ENCODE measurements at places on chromosomes 7 and 10. TPM values are rescaled to one million over a fixed set of nuclear protein-coding genes. Genes with fewer than 3 reads are reported as not detected.

DNA sequence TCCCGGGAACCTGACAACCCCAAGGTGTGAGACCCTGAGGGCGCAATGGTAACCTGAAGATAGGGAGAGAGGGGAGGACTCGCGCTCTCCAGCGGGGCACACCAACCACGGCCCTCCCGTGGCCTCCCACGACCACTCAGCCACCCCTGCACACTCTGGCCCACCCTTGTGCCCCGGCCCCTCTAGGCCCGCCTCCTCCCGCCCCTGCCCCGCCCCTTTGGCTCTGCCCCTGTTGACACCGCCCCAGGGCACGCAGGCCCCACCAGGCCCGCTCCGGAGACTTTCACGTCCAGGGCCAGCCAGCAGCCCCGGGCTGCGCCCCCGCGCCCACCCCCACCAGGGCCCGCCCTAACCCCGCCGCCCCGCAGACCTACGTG, 10.9 kb downstream of the ATG9B start:
- no peaks in the 10 kb centered on the region for H3K36me3 ChIP-seq
- H3K4me1 ChIP-seq = peaks cover 14% of the 10 kb centered on the region
- H3K4me3 ChIP-seq = peak overlapping the region; percentile 7
- peaks cover 19% of the 10 kb centered on the region for H3K27me3 ChIP-seq

The GPR26 gene
- 0.10 TPM for total RNA-seq

The PRLHR gene
- 0.22 TPM for total RNA-seq

GRCh38 chr10:70115948-70116682, 16.5 kb downstream of the AIFM2 start:
- peak; percentile 65 for DNase-seq
- peaks cover 3% of the 10 kb centered on the region for H3K27me3 ChIP-seq
- no peak overlapping the region for H3K4me3 ChIP-seq
- H3K36me3 ChIP-seq = peaks cover 4% of the 10 kb centered on the region
- no peak overlapping the region for H3K27ac ChIP-seq

DNA sequence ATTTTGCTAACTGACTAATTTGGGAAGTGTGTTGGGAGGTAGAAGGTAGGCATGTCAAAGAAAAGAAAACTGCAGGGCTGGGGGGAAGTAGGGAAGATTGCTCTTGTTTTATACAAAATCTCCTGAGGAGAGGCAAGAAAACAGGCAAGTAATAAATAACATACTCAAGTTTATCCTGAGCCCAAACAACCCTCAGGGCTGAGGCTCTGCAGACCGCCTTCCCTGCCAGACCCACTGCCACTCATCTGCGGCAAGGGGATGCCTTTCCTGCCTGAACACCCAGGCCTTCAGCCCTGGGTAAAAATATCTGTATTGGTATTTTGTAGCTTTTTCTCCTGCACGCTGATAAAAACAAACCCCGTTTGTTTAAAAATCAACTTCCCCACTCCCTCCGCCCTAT, 399.8 kb upstream of the NFE2L3 start:
- H3K36me3 ChIP-seq = no peaks in the 10 kb centered on the region
- H3K27me3 ChIP-seq = peaks cover 2% of the 10 kb centered on the region
- H3K27ac ChIP-seq = peak overlapping the region; percentile 93
- peaks cover 32% of the 10 kb centered on the region for H3K4me1 ChIP-seq

GRCh38 chr7:2003931-2004812, 228.6 kb downstream of the MAD1L1 start:
- peaks cover 6% of the 10 kb centered on the region for H3K27me3 ChIP-seq
- no peak overlapping the region for H3K27ac ChIP-seq
- no peak overlapping the region for H3K4me3 ChIP-seq
- peaks cover 25% of the 10 kb centered on the region for H3K4me1 ChIP-seq
- DNase-seq = peak; percentile 28

DNA sequence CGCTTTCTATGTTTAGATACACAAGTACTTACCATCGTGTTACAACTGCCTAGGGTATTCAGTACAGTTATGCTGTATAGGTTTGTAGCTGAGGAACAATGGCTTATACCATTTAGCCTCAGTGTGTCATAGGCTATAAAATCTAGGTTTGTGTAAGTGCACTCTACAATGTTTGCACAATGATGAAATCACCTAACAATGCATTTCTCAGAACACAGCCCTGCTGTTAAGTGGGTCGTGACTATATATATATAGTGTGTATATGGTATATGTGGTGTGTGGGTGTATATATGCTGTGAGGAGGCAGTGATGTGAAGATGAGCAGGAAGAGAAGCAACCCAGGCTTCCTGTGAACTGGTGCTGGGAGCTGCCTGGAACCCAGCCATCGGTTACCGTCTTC, 65.6 kb upstream of the MKI67 start:
- no peak overlapping the region for H3K27ac ChIP-seq
- no peaks in the 10 kb centered on the region for H3K27me3 ChIP-seq
- no peaks in the 10 kb centered on the region for H3K36me3 ChIP-seq
- H3K4me1 ChIP-seq = no peaks in the 10 kb centered on the region

- H3K4me1 ChIP-seq = peaks cover 3% of the 10 kb centered on the region
- no peak for DNase-seq
- no peak overlapping the region for H3K4me3 ChIP-seq
- no peaks in the 10 kb centered on the region for H3K36me3 ChIP-seq
These were observed 73.0 kb downstream of the NHLRC2 start for GRCh38 chr10:113927440-113927839.

The AKR1D1 gene
- total RNA-seq = not detected

DNA sequence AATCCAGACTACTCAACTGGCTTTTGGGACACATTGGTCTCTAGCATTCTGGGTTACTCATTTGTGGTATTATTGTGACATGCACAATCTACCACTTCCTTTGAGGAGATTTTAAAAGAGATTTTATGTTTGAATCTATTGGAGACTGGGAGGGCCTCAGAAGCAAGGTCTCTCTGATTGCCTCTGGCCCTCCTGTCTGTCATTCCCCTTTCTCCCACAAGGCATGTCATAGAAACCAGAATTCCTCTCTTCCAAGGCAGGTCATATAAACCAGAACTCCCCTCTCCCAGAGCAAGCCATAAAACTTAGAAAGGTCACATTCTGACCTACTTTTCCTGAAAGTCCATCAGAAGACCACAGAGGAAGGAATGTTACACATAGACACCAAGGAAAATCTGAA, 777.7 kb downstream of the PHTF2 start:
- H3K4me3 ChIP-seq = no peak overlapping the region
- peaks cover 21% of the 10 kb centered on the region for H3K4me1 ChIP-seq
- DNase-seq = no peak
- no peaks in the 10 kb centered on the region for H3K36me3 ChIP-seq
- no peaks in the 10 kb centered on the region for H3K27me3 ChIP-seq

The GPR15LG gene
- total RNA-seq = not detected

The ARMC3 gene
- not detected for total RNA-seq

The OPALIN gene
- total RNA-seq = not detected

The PRPS1L1 gene
- not detected for total RNA-seq

The EBF3 gene
- total RNA-seq = 544 TPM

The IDI2 gene
- not detected for total RNA-seq

- no peaks in the 10 kb centered on the region for H3K36me3 ChIP-seq
These were observed 186.0 kb downstream of the SEMA3D start for GRCh38 chr7:85000735-85001350.

The HMX2 gene
- not detected for total RNA-seq

- peaks cover 4% of the 10 kb centered on the region for H3K27me3 ChIP-seq
- no peak overlapping the region for H3K4me3 ChIP-seq
- no peaks in the 10 kb centered on the region for H3K4me1 ChIP-seq
- no peak overlapping the region for H3K27ac ChIP-seq
- H3K36me3 ChIP-seq = peaks cover 5% of the 10 kb centered on the region
These were observed 60.2 kb upstream of the PHF14 start for GRCh38 chr7:10913457-10913856.

GRCh38 chr10:7391748-7392147, 19.1 kb downstream of the SFMBT2 start:
- DNase-seq = no peak
- no peaks in the 10 kb centered on the region for H3K36me3 ChIP-seq

DNA sequence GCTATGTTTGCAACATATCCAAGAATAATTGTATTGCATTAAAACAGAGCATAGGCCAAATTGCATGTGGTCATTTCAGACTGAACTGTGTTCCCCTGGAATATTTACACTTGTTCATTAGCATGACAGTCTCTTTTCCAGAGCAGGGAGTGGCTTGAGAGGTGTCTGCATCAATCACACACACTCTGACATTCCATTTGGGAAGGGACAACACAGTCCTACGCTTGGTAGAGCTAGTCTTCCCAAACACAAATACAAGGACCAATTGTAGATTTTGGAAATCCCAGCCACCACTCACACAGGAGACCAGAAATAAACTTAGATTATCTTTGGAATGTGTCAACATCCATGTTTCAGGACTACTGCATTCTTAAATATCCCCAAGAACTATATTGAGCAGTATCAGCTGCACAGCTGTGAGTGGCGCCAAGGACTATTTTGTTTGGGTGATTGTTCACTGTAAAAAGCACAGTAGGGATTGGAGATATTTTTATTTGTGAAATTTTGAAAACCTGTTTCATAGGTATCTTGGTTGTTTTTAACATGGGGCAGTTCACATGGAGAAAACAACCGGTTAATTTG, 93.6 kb upstream of the PRR15 start:
- peaks cover 33% of the 10 kb centered on the region for H3K4me1 ChIP-seq
- H3K27ac ChIP-seq = no peak overlapping the region
- H3K36me3 ChIP-seq = no peaks in the 10 kb centered on the region
- peaks cover 8% of the 10 kb centered on the region for H3K27me3 ChIP-seq
- DNase-seq = no peak
- H3K4me3 ChIP-seq = no peak overlapping the region

DNA sequence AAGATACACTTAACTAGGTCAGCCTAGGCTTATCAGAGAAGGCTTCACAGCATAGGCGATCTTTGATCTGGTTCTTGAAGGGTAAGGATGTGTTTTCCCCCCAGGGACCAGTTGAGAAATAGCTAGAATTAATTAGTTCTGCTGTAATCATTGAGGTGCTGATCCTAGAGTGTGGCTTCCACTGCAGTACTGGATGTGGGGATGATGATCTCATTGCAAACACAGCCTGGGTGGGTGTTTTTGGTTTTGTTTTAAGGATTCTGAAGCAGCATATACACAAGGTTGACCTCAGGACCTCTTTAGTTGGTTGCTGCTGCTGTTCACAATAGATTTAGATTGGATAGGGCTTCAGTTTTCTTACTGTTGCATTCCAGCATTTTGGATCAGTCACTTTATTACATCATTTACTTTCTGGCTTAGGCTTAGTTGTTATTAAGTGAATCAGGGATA, 159.7 kb downstream of the AUTS2 start:
- no peak overlapping the region for H3K27ac ChIP-seq
- DNase-seq = no peak
- H3K4me3 ChIP-seq = no peak overlapping the region
- H3K36me3 ChIP-seq = no peaks in the 10 kb centered on the region
- no peaks in the 10 kb centered on the region for H3K27me3 ChIP-seq
- H3K4me1 ChIP-seq = peaks cover 42% of the 10 kb centered on the region

GRCh38 chr7:103690242-103690974, 244.4 kb upstream of the SLC26A5 start:
- H3K27ac ChIP-seq = no peak overlapping the region
- peaks cover 3% of the 10 kb centered on the region for H3K27me3 ChIP-seq
- no peak for DNase-seq
- no peak overlapping the region for H3K4me3 ChIP-seq

- H3K4me1 ChIP-seq = peaks cover 25% of the 10 kb centered on the region
- no peak for DNase-seq
- no peaks in the 10 kb centered on the region for H3K27me3 ChIP-seq
- H3K4me3 ChIP-seq = no peak overlapping the region
These were observed 21.3 kb upstream of the SPOCK2 start for GRCh38 chr10:72109636-72110157.

DNA sequence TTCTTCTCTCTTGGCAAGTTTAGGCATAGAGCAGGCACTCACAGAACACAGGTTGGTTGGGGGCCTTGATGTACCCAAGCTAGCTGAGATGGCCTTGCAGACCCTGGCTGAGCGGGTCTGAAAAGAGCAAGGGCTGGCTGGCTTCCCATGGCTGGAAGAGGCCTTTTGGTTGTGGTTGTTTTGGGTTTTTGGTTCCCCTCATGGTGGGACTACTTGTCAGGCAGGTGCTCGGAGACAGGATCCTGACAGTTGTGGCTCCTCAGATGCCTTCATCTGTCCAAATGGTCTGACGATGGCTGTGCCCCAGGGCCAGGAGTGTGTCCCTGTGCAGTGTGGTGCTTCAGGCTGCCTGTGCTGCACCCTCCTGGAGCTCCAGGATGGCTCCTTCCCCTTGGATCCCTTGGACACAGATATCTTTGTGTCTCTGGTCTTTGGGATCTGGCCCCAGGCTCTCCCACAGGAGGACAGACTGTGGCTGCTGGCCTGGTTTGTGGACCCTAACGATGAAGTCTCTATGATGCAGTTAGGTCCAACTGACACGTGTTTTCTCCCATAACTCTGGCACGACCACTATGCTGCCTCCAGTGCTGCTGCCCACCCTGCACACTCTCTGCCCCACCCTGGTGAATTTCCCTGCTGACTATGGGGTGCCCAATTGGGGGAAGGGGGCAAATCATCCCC, 321.5 kb upstream of the ZNF32 start:
- no peak overlapping the region for H3K4me3 ChIP-seq
- H3K36me3 ChIP-seq = no peaks in the 10 kb centered on the region
- H3K27me3 ChIP-seq = peaks cover 6% of the 10 kb centered on the region
- no peak overlapping the region for H3K27ac ChIP-seq
- no peaks in the 10 kb centered on the region for H3K4me1 ChIP-seq
- DNase-seq = no peak

The ANKRD30A gene
- not detected for total RNA-seq

DNA sequence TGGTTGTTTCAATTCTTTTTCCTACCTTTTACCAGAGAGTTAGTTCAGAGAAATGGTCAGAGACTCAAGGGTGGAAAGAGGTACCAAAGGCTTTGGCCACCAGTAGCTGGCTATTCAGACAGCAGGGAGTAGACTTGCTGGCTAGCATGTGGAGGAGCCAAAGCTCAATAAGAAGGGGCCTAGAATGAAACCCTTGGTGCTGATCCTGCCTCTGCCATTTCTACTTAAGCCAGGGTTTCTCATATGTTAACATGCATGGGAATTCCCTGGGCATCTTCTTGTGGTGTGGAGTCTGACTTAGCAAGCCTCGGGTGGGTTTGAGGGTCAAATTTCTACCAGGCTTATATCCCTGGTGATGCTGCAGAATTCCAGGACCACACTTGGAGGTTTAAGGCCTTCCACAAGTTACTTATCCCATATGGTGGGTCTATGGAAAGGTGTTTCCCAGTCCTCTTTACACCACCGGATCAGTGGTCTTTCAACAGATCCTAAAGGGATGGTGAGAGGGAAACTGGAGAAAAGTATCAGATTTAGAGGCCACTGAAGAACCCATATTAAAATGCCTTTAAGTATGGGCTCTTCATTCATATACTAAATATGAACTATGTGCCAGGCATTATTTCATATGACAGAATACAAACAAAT, 3.2 kb downstream of the IL6 start:
- H3K36me3 ChIP-seq = no peaks in the 10 kb centered on the region
- DNase-seq = no peak
- peaks cover 3% of the 10 kb centered on the region for H3K27me3 ChIP-seq
- H3K4me3 ChIP-seq = no peak overlapping the region
- H3K4me1 ChIP-seq = peaks cover 1% of the 10 kb centered on the region
- H3K27ac ChIP-seq = no peak overlapping the region

- H3K27ac ChIP-seq = no peak overlapping the region
- no peaks in the 10 kb centered on the region for H3K36me3 ChIP-seq
- DNase-seq = no peak
- H3K4me3 ChIP-seq = no peak overlapping the region
- peaks cover 21% of the 10 kb centered on the region for H3K4me1 ChIP-seq
- peaks cover 5% of the 10 kb centered on the region for H3K27me3 ChIP-seq
These were observed 45.7 kb upstream of the ADGRA1 start for GRCh38 chr10:133042061-133042460.
